ENCODE measurements at places on chromosomes 6 and 20. TPM values are rescaled to one million over a fixed set of nuclear protein-coding genes. Genes with fewer than 3 reads are reported as not detected.

NNAT gene
- not detected for total RNA-seq

PSMB9 gene
- 53.5 TPM for total RNA-seq

AURKA gene
- 32.9 TPM for total RNA-seq

ASIP gene
- total RNA-seq, result not detected

GRCh38 chr6:22072949-22073348, 223.9 kb downstream of the PRL start:
- DNase-seq, result no peak

DNA sequence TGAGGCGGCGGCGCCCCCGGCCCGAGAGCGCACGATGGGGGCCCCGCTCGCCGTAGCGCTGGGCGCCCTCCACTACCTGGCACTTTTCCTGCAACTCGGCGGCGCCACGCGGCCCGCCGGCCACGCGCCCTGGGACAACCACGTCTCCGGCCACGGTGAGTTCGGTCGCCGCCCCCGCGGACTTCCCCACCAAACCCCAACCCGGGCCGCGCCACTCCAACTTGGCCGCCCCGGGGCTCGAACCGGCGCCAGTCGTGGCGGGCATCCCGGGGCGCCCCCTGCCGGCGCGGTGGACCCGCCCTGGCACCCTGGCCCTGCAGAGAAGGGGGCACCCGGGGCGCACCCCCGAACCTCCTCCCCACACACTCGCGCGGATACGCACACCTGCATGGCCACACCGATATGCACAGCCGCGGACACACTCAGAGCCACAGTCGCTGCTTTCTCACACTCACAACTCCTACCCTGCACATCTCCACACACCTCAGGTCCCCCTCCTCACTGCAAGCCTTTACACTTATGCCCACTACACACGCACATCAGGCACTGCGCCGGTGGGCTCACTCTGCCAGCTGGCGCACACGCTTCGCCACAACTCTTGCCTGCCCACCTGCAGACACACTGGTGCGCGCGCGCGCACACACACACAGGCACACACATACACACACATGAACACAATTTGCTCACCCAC, 535 bp downstream of the VSTM2L start:
- DNase-seq, result no peak

GRCh38 chr6:164015088-164015484, 600.6 kb downstream of the QKI start:
- no peak for DNase-seq

SLC17A2 gene
- not detected for total RNA-seq

GRCh38 chr6:127737009-127737486, 160.1 kb downstream of the C6orf58 start:
- DNase-seq, result peak; percentile 39

KCNK16 gene
- total RNA-seq, result not detected

DNA sequence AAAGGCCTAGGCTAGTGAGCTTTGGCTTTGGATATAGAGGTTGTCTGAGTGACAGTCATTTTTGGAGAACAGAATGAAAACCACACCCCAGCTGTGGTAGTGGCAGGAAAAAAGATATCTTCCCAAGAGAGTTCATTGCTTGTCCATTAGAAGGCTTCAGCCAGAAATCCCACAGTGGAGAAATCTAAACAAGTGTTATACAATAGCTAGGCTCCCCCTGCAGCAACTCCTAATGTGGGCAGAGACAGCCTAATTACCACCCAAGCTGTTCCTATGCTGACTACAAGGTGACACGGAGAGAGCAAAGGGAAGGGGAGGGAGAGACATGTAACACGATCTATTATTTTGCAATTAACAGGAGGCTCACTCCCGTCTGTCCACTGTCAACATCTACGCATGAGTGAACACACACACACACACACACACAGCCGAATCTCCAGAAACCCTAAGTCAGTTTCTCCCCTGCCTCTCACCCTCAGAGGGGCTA, 147.5 kb upstream of the TCF21 start:
- no peak for DNase-seq

CRIP3 gene
- not detected for total RNA-seq

- no peak for DNase-seq
Observed at GRCh38 chr6:154138793-154139192, 99.8 kb downstream of the OPRM1 start.

DNA sequence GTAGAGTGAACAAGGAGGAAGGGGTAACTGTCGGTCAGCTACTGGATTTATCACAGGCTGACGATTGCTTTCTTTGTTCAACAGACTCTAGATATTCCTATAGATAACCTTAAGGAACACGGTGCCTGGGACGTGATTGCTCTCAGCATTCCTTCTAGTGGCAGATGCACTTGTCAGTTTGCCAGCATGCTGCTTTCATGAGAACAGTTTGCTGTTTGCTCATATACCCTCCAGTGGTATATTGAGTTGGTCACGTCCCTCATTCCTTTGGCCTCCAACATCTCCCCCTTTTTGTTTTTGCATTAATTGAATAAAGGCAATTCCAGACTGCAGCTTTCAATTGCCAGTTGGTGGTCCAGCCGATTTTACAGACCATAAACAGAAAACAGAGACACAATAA, 76.8 kb upstream of the BTN3A2 start:
- DNase-seq, result no peak

KCNK5 gene
- not detected for total RNA-seq

- no peak for DNase-seq
Observed at GRCh38 chr20:18831830-18832499, 18.4 kb downstream of the SCP2D1 start.

PRKN gene
- total RNA-seq, result 0.59 TPM

FNDC11 gene
- 1.9 TPM for total RNA-seq

SLC16A10 gene
- not detected for total RNA-seq

GRCh38 chr6:37456816-37457560, 24.0 kb downstream of the CMTR1 start:
- DNase-seq, result no peak

DNA sequence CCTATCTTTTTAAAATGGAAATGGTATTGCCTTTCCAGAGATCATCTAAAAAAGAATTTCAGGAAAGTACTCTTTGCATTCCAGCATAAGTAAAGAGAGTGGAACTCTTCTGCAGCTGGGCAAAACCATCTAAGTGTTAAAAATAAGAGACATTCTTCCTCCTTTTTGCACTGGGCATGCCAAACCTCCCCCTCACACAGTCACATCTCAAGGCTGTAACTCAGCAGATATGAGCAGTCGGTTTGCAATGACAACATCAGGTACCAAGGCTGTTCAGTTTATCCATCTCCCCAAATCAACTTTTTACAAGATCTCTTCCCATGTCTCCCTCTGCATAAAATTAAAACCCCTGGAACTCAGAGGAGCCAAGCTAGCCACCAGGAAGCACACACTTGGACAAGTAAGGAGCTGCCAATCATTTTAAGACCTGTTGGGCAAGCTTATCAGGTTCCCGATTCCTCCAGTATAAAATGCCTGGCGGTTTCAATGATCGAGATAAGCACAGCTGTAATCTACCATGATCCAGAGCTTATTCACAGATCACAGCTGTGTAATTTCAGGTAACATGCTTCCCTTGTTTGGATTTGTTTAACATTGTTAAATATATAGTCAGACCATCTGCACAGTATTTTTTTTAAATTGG, 23.2 kb downstream of the ID4 start:
- DNase-seq, result no peak

DNAH8 gene
- 0.04 TPM for total RNA-seq

CTCFL gene
- not detected for total RNA-seq

All from pulmonary artery endothelial cell (primary cell).